Left ventricle myocardium inferior (tissue), 1 donor: ENCODE measurements at places on chromosomes 16 and 17. TPM values are rescaled to one million over a fixed set of nuclear protein-coding genes. Genes with fewer than 3 reads are reported as not detected.
A peak's percentile ranks its signal among the peaks of the same experiment; 100 is the strongest.

GRCh38 chr17:71725811-71726210 lies 395.0 kb upstream of the SOX9 start:
- H3K4me1 ChIP-seq = no peaks in the 10 kb centered on the region
- peaks cover 5% of the 10 kb centered on the region for H3K27me3 ChIP-seq
- H3K36me3 ChIP-seq = no peaks in the 10 kb centered on the region

GRCh38 chr17:31130286-31131224 lies 35.8 kb downstream of the NF1 start:
- H3K4me3 ChIP-seq = peak overlapping the region; percentile 32
- H3K36me3 ChIP-seq = no peaks in the 10 kb centered on the region
- H3K27ac ChIP-seq = peak overlapping the region; percentile 82
- H3K4me1 ChIP-seq = peaks cover 55% of the 10 kb centered on the region

DNA sequence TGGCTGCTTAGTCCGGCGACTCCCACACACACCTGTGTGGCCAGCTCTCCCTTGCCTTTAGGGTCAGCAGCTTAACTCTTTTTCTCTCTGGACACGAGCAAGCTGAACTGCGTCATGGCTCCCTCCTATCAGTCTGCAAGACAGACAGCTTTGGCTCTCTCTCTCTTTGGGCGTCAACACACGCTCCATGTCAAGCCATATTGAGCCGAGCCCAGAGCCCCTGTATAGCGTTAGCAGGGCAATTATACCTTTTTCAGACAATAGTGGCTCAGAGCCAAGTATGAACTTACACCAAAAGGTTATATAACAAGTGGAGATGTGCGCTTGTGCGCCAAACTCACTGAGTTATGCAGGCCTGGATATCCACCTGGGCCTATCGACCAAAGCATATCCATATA lies 34.8 kb upstream of the APPBP2 start:
- H3K4me3 ChIP-seq = no peak overlapping the region
- H3K36me3 ChIP-seq = no peaks in the 10 kb centered on the region
- no peaks in the 10 kb centered on the region for H3K27me3 ChIP-seq
- H3K4me1 ChIP-seq = no peaks in the 10 kb centered on the region

- no peaks in the 10 kb centered on the region for H3K27me3 ChIP-seq
- peaks cover 68% of the 10 kb centered on the region for H3K4me1 ChIP-seq
- H3K4me3 ChIP-seq = peak overlapping the region; percentile 88
- DNase-seq = no peak
- H3K27ac ChIP-seq = peak overlapping the region; percentile 89
Measured at GRCh38 chr17:18038149-18038850, 668 bp downstream of the ATPAF2 start.

The GRIN2C gene
- total RNA-seq = 0.52 TPM

GRCh38 chr17:6753006-6753445 lies 2.8 kb upstream of the XAF1 start:
- H3K27me3 ChIP-seq = peaks cover 8% of the 10 kb centered on the region
- H3K4me1 ChIP-seq = peaks cover 63% of the 10 kb centered on the region
- peak; percentile 66 for DNase-seq
- H3K27ac ChIP-seq = peak overlapping the region; percentile 95
- no peaks in the 10 kb centered on the region for H3K36me3 ChIP-seq

- peak overlapping the region; percentile 93 for H3K27ac ChIP-seq
- no peak for DNase-seq
- no peaks in the 10 kb centered on the region for H3K36me3 ChIP-seq
- H3K27me3 ChIP-seq = peaks cover 9% of the 10 kb centered on the region
Measured at GRCh38 chr16:57635266-57636097, 7.1 kb downstream of the ADGRG1 start.

DNA sequence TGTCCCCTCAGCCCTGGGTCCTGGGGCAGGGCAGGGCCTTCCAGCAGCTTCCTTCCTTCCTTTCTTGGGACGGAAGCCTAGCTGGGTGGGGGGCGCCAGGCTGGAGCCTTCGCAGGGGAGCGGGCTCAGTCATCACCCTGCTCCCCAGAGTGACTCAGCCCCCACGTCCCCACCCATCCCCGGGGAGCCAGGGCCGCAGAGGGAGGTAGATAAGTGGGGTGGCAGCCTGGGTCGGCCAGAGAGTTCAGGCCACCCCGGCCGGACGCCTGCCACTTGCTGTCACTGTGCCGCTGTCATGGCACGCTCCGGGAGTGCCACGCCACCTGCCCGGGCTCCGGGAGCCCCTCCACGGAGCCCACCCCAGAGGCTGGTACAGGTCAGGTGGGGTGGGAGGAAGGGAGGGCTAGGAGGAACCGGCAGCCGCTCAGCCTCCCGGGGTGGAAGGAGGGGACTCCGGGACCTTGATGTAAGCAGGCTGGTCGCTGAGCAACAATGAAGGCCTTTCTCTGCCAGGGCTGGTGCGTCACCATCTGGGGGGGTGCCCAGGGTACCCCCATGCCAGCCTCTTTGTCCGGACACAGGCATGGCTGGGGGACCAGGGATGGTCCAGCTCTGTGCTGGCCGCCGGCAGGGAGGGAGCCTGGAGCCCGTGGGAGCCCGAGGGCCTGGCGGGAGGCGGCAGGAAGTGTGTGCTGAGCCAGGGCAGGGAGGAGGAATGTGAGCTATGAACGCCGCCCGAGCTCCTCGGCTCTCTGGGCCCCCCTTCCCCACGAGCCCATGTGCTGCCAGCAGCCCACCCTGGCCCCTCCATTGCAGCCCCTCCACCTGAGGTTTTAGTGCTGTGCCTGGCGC lies 6.6 kb downstream of the NHERF2 start:
- H3K4me3 ChIP-seq = peak overlapping the region; percentile 72
- H3K36me3 ChIP-seq = peaks cover 40% of the 10 kb centered on the region
- peak overlapping the region; percentile 98 for H3K27ac ChIP-seq
- peaks cover 80% of the 10 kb centered on the region for H3K4me1 ChIP-seq

DNA sequence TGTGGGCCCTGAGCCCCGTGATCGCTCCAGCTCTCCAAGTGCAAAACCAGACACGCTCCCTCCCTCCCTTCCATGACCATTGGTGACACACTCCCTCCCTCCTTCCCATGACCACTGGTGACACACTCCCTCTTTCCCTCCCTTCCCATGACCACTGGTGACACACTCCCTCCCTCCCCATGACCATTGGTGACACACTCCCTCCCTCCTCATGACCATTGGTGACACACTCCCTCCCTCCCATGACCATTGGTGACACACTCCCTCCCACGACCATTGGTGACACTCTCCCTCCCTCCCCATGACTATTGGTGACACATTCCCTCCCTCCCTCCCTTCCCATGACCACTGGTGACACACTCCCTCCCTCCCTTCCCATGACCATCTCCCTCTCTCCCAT lies 56.3 kb downstream of the LMF1 start:
- no peaks in the 10 kb centered on the region for H3K27me3 ChIP-seq
- DNase-seq = no peak
- H3K4me3 ChIP-seq = no peak overlapping the region
- peaks cover 14% of the 10 kb centered on the region for H3K36me3 ChIP-seq

The UTS2R gene
- 1.4 TPM for total RNA-seq

DNA sequence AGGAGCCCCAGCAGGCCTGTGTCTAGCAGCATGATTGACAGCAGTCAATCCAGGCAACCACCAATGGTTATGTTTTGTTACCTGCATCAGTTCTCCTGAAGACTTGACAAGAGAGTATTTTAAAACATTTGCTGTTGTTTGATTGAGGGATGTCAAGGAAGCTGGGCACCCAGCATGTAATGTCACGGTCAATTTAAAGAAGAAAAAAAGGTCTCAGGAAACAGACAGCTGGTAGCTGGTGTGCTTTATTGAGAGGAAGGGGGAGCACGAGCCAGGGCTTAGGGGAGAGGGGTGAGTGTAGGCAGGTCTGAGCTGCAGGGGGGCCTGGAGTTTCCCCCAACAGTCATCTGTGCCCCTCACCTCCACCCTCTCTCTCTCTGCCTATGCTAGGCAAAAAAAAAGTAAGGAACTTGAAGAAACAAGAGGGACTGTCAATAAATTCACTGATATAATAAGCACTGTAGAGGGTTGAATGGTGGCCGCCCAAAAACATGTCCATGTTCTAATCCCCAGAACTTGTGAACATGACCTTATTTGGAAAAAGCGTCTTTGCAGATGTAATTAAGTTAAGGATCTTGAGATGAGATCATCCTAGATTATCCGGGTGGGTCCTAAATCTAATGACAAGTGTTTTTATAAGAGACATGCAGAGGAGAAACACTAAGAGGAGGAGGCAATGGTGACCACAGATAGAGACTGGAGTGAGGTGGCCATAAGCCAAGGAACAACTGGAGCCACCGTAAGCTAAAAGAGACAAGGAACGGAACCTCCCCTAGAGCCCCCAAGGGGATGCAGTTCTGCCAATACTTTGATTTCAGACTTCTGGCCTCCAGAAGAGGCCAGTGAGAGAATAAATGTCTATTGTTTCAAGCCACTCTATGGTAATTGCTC lies 14.5 kb downstream of the TSPOAP1 start:
- no peak overlapping the region for H3K4me3 ChIP-seq
- no peaks in the 10 kb centered on the region for H3K36me3 ChIP-seq
- DNase-seq = no peak

- no peak overlapping the region for H3K27ac ChIP-seq
- no peaks in the 10 kb centered on the region for H3K36me3 ChIP-seq
- DNase-seq = no peak
- H3K27me3 ChIP-seq = peaks cover 98% of the 10 kb centered on the region
Measured at GRCh38 chr17:8960325-8961140, 5.0 kb downstream of the PIK3R5 start.

The PERCC1 gene
- not detected for total RNA-seq

DNA sequence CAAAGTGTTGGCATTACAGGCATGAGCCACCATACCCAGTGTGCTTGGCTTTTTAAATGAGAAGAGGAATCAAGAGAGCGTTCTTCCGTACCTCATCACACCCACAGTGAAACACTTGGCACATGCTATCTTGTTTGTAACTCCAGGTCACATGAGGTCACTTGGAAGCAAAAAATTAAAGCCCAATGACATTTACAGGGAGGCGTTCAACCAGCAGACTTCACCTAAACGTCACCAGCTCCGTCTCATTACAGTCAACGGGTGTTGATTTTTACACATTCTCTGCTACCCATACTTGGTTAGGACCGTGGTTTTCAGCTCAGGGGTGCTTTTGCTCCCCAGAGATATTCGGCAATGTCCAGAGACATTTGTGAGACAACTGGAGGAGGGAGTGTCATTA lies 127.0 kb downstream of the XYLT1 start:
- H3K4me3 ChIP-seq = no peak overlapping the region
- peak overlapping the region; percentile 51 for H3K27ac ChIP-seq
- no peaks in the 10 kb centered on the region for H3K27me3 ChIP-seq
- DNase-seq = no peak

GRCh38 chr17:45336390-45337182 lies 19.8 kb upstream of the MAP3K14 start:
- no peaks in the 10 kb centered on the region for H3K27me3 ChIP-seq
- H3K36me3 ChIP-seq = no peaks in the 10 kb centered on the region
- peaks cover 31% of the 10 kb centered on the region for H3K4me1 ChIP-seq
- H3K27ac ChIP-seq = no peak overlapping the region

The SLC52A1 gene
- total RNA-seq = not detected

- H3K4me1 ChIP-seq = no peaks in the 10 kb centered on the region
- no peaks in the 10 kb centered on the region for H3K27me3 ChIP-seq
- no peak for DNase-seq
- H3K27ac ChIP-seq = no peak overlapping the region
Measured at GRCh38 chr16:52283018-52283417, 263.9 kb downstream of the TOX3 start.

- no peaks in the 10 kb centered on the region for H3K27me3 ChIP-seq
- H3K4me1 ChIP-seq = peaks cover 71% of the 10 kb centered on the region
- peak overlapping the region; percentile 96 for H3K27ac ChIP-seq
- H3K4me3 ChIP-seq = peak overlapping the region; percentile 66
- no peaks in the 10 kb centered on the region for H3K36me3 ChIP-seq
- peak; percentile 83 for DNase-seq
Measured at GRCh38 chr16:66903544-66904427, 14.9 kb downstream of the CDH16 start.

The CCL17 gene
- not detected for total RNA-seq

DNA sequence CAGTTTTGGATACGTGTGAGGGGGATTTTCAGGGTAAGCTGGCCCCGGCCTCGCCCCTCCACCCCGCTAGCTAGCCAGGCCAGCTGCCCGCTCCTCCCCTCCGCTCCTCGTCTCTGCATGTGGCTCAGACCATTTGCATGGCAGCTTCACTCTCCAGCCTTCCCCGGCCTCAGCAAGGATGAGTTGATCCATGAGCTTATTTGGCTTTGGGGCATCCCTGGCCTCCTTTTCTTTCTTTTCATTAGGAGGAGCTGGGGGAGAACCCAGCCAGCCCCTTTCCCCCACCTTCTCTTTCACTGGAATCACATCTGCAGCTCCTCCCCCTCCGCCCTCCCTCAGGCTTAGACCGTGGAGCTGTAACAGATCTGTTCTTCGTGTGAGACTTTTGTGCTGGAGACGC lies 30.7 kb downstream of the ELAC2 start:
- peaks cover 44% of the 10 kb centered on the region for H3K4me1 ChIP-seq
- no peaks in the 10 kb centered on the region for H3K27me3 ChIP-seq
- H3K4me3 ChIP-seq = no peak overlapping the region
- DNase-seq = no peak
- no peak overlapping the region for H3K27ac ChIP-seq

The MYO15A gene
- total RNA-seq = 0.25 TPM

The OMG gene
- total RNA-seq = 0.25 TPM

DNA sequence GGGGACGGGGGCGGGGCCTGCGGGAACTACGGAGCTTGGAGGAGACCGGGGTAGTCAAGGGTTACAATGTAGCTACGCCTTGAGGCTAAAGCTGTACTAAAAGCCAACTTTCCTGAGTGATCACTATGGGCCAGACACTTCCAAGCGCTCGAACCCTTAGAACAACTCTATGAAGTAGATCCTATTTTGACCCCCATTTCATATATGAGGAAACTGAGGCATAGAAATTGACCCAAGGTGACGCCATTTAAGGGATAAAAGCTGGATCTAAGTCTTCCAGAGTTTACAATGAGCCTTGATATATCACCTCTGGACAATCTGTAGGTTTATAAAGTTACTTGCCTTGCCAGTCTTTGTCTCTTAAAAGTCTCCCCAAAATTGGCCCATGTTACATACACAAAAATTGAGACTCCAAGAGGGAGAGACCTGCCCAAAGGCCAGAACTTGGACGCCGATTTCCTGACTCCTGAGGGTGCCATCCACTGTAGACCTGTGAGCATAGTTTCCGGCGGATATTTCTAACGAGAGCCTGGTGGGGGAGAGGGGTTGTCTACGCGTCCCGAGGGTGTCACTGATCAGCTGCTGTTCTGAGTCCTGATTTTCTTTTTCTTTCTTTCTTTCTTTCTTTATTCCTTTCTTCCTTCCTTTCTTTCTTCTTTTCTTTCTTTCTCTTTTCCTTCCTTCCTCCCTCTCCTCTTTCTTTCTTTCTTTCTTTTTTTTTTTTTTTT lies 555 bp upstream of the NCBP3 start:
- DNase-seq = no peak

The RNF112 gene
- 1.6 TPM for total RNA-seq

The KIF2B gene
- not detected for total RNA-seq

- no peaks in the 10 kb centered on the region for H3K27me3 ChIP-seq
- no peak overlapping the region for H3K4me3 ChIP-seq
- DNase-seq = no peak
- no peaks in the 10 kb centered on the region for H3K4me1 ChIP-seq
Measured at GRCh38 chr16:11265124-11265523, 4.0 kb downstream of the TNP2 start.

GRCh38 chr17:66459811-66460270 lies 157.4 kb downstream of the PRKCA start:
- peak overlapping the region; percentile 62 for H3K27ac ChIP-seq
- no peaks in the 10 kb centered on the region for H3K27me3 ChIP-seq
- H3K4me1 ChIP-seq = no peaks in the 10 kb centered on the region
- no peaks in the 10 kb centered on the region for H3K36me3 ChIP-seq
- peak; percentile 40 for DNase-seq
- no peak overlapping the region for H3K4me3 ChIP-seq
